ENCODE measurements at places on chromosomes 7 and 10.

DNA sequence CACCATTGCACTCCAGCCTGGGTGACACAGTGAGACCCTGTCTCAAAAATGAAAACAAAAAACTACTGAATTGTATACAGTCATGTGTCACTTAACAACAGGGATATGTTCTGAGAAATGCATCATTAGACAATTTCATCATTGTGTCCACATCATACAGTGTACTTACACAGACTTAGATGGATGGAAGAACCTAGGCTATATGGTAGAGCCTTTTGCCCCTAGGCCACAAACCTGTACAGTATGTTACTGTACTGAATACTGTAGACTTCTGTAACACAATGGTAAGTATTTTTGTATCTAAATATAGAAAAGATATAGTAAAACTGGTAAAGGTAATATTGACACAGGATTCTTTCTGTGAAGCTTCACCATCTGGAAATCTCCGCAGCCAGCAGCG is 81.7 kb downstream of the KBTBD2 start:
- no peak for DNase-seq

- DNase-seq, result no peak
Observed at GRCh38 chr10:13457958-13458686, 70.7 kb downstream of the BEND7 start.

DNA sequence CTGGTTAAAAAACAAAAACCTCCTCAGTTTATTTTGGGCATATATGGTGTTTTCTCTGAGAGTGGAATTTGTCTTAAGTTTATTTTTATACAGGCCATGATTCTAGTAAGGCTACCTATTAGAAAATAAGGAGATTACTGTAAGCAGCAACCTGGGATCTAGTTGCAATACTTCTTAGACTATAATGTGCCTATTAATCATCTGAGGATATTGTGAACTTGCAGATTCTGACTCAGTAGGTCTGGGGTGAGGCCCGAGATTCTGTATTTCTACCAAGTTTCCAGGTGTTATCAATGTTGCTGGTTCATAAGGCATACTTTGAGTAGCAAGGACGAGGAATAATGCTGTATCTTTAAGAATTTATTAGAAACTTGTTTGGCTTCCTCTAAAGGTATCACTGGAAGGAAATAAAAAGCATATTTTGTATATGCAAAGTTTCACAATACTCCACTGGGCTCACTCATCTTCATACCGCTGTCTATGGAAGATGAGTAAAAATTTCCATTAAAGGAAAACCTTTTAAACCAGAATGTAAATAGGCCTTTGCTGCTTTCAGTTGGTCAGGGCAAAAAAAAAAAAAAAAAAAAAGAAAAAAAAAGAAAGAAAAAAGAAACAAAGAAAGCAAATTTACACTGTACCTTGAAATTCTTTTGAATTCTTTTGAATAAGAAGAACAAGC is 105.8 kb downstream of the BMPER start:
- no peak for DNase-seq

GRCh38 chr7:148191391-148192065 is 399.0 kb upstream of the C7orf33 start:
- DNase-seq, result no peak

DNA sequence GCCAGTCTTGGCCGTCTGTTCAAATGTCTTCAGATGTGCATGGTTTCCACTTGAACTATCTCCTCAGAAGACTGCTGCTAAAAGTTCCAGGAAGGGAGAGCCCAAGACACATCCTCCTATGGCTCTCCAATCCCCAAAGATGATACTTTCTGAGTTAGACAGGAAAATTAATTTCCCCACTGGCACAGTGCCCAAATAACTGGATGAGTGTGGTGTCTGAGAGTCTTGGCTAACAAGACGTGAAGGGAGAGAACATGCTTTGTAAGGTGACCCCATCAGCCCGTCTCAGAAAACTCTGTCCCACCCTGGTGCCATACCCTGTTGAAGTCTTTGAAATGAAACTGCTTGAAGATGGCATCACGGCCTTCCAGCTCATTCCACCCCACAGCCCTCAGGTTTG is 2.9 kb downstream of the PCBD1 start:
- no peak for DNase-seq

- no peak for DNase-seq
Observed at GRCh38 chr10:30559180-30559579, 70.4 kb downstream of the LYZL2 start.

- no peak for DNase-seq
Observed at GRCh38 chr7:44379366-44380188, 54.2 kb upstream of the CAMK2B start.

- peak; percentile 98 for DNase-seq
Observed at GRCh38 chr7:25854608-25855497, 297.1 kb upstream of the NFE2L3 start.

GRCh38 chr10:10821926-10822325 is 195.7 kb upstream of the CELF2 start:
- no peak for DNase-seq

DNA sequence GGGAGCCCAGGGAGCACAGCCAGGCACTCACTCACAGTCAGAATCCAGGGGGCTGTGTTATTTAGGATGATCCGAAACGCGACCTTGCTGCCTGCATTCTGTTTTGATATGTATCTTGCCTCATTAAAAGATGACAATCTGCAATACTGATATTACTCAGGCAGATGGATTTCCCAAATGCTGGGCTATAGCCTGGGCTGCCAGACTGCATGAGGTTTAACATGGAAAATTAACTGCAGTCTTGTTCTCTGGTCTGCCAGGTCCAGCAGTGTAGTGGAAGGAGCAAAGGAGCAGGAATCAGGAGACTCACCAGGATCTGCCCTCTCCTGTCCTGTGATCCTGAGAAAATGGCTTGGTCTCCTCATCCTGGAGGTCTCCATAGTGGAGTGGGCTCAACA is 258.1 kb downstream of the PAXIP1 start:
- DNase-seq, result no peak

- DNase-seq, result no peak
Observed at GRCh38 chr7:140876519-140877248, 48.0 kb downstream of the BRAF start.

GRCh38 chr7:106071999-106072714 is 40.0 kb downstream of the SYPL1 start:
- DNase-seq, result peak; percentile 88

DNA sequence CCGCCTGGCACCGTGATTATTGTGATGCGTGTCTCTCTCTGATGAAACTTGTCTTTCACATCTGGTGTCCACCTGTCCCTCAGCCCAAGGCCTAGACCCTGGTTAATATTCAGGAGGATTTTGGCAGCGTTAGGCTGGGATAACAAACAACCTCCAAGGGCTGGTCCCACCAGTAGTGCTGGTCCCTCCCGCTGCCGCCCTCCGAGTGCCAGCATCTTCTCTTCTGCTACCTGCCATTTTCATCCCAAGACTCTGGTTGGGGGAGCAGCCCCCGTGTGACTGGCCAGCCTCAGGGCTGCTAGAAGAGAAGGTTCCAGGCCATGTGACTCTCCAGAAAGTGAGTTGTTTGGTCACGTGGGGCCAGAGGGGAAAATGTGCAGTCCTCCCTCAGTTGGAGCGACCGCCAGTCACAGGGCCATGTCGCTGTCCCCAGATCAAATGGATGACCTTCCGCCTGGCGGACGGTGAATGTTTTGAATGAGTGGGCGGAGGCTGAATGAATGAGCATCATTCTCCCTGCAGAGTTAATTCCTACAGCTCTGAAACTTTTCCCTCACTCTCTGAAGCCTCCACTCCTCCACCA is 479.9 kb upstream of the FOXK1 start:
- no peak for DNase-seq

DNA sequence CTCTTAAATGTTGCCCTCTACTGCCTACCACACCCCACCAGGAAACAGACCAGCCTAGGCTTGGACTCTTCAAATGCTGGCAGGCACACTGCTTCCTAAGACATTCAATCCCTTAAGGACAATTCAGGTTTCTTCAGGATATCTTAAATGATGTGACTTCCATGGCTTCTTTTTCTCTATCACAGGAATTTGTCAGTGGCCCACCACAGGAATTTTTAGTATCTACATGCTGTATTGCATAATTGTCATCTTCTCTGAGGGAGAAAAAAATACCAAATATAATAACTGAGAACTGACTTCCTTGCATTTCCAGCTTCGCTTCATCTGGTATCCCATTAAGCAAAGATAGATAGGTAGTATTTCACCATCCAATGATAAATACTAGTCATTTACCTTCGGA is 129.3 kb downstream of the WNT2 start:
- DNase-seq, result no peak

- no peak for DNase-seq
Observed at GRCh38 chr7:50357426-50357825, 52.9 kb downstream of the IKZF1 start.

GRCh38 chr10:72355214-72355555 is 466 bp upstream of the DNAJB12 start:
- no peak for DNase-seq

DNA sequence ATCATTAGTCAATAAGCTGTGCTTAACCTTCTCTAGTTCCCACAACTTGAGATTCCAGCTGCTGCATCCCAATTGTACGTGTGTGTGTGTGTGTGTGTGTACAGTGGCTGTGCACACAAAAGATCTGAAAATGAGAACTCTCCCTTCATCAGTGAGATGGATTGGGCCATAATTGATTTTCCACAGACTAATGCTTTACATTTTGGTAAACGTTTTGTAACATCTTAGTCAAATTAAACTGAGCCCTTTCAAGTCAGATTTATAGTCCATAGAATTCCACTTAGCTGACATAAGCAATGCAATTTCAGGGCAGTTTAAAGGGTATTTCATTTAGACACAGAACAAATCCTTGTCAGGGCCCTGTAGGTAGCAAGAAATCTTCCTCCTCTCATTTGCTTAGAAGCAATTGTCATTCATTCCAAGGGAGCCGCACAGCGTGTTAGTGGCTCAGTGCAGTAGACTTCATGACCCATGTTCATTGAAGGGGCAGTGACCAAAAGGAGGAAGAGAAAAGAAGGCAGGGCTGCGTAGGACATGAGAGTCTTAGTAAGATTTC is 1123.5 kb upstream of the AUTS2 start:
- no peak for DNase-seq

DNA sequence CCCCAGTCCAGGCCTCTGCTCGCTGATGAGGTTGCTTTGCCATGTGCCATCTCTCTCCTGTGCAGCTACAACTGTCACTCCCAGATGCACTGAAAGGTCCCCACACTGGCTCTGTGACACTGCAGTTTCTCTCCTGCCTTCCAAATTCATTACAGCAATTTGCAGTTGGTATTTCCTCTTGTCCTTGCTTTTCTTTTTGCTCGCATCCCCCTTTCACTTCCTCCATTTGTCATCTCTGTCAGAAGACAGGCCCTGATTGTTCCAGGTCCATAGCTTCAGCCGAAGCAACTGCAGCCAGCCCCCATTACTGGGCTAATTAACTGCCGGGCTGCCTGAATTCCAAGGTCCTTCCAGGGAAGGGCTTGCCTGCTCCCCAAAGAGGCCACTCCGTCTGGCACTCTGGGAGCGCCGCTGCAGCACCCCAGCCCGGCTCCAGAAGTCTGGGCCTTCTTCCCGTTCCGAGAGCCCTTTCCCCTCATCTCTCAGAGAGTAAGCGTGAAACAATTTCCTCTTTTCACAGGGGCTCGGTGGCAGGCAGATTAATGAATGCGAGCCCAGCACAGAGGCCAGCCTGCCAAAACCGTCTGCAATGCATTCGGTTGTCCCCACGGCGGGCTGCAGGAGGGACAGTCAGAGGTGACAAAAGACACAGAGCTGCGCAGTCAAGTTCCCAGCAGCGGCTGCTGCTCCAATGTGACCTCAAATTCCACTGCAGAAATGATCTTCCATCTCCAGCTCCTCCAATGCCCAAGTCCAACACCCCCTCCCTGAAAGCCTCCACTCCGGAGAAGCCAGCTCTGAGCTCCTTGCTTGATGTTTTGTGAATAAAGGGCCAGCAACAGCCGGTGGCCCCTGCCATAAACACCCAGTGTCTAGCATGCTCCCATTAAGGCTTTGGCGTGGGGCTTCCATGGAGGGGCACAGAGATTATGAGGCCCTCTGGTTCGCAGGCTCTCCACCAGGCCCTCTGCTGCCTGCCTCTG is 279.4 kb upstream of the HABP2 start:
- DNase-seq, result peak; percentile 64

DNA sequence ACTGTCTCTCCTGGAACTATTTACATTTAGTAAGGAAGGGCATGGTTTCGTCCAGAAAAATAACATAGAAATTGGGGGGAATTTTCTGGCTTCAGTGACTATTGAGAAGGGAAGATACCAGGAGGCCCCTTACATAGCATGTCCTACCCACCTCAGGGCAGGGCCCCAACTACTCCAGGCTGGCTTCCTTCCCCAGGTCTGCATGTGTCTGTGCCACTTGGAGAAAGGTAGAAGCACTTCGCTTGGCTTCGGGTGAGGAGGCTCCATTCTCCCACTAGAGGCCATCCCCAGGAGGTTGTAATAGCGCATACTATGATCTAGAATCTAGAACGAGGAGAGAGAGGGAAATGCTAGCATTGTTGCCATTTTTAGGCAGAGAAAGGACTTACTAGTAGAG is 14.7 kb downstream of the LRGUK start:
- DNase-seq, result no peak

DNA sequence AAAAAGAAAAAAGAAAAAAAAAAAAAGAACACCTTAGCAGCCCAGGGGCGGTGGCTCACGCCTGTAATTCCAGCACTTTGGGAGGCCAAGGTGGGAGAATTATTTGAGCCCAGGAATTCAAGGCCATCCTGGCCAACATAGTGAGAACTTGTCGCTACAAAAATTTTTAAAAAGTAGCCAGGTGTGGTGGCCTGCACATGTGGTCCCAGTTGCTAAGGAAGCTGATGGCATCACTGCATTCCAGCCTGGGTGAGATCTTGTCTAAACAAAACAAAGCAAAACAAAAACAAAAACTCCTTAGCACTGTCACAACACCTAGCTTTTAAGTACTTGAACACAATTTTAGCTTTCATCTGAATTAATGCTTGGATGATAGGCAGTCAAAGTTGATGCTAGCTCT is 86.3 kb upstream of the MKLN1 start:
- no peak for DNase-seq

DNA sequence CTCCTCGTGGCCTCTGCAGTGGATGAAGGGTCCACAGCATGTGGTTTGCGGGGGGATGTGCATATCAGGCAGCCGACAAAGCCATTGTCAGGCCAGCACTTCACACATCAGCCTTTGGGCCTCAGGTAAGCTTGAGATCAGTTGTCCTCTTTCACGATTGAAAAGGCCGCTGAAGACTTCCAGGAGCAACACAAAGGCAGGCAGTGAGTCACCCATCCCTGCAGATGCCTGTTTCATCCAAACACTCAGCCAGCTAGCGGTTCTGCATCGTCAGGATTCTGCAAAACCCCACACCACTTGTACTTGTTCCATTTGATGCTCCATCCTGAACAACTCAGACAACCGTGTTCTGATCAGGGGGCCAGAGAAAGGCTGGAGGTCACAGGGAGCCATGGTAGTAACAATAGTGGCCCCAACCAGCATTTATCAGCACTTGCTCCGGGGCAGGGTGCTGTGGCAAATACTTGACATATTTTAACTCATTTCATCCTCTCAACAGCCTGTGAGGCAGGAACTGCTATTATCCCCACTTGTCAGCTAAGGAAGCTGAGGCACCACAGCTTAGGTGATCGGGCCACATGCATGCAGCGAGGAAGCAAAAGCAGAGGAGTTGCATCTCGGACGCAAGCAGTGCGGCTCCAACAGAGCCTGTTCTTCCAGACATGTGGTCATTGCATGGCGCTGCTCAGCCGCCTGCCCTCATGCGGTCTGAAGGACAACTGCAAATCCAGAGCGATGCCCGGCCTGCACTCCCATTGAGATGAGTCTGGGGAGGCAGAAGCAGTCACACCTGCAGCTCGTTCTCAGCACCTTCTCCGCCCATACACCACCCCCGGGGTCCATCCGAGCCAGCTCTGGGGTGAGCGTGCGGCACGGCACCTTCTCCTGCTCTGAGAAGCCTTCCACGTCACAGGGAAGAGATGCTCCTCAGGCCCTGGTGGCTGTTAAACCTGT is 144.9 kb downstream of the PAXIP1 start:
- no peak for DNase-seq

- no peak for DNase-seq
Observed at GRCh38 chr10:89242345-89242684, 9.3 kb downstream of the LIPA start.
